Chondrocyte (in vitro differentiated cells): ENCODE measurements at places on chromosomes 11 and 22. TPM values are rescaled to one million over a fixed set of nuclear protein-coding genes. Genes with fewer than 3 reads are reported as not detected.

Gene TEX12
- total RNA-seq = 0.75 TPM in 1 of 3 replicates, not detected in the others

Gene OR52N1
- not detected in 3 replicates for total RNA-seq

Gene SYCE3
- total RNA-seq = not detected in 3 replicates

Gene ARAP1
- total RNA-seq = 45.3 to 67.4 TPM (median 48.1 TPM) in 3 replicates

Gene TRIM48
- not detected in 3 replicates for total RNA-seq

Gene TNNT3
- 0.51 to 1.3 TPM in 2 of 3 replicates, not detected in the other for total RNA-seq

Gene LDHAL6A
- not detected in 3 replicates for total RNA-seq

Gene CCDC87
- 0.23 to 0.32 TPM (median 0.27 TPM) in 3 replicates for total RNA-seq

Gene APOL3
- 2.3 to 5.9 TPM (median 3.4 TPM) in 3 replicates for total RNA-seq

Gene OR52E8
- total RNA-seq = not detected in 3 replicates

Gene DEUP1
- total RNA-seq = 0.15 TPM in 1 of 3 replicates, not detected in the others

Gene SLC5A1
- total RNA-seq = 0.23 TPM in 1 of 3 replicates, not detected in the others

Gene SERHL2
- total RNA-seq = 2.8 to 4.0 TPM (median 3.5 TPM) in 3 replicates

Gene PNPLA5
- total RNA-seq = not detected in 3 replicates

Gene MYO7A
- total RNA-seq = not detected in 3 replicates

Gene GPHA2
- total RNA-seq = not detected in 3 replicates

Gene PDE3B
- total RNA-seq = 0.31 to 0.47 TPM in 2 of 3 replicates, not detected in the other

Gene KRTAP5-10
- total RNA-seq = not detected in 3 replicates

Gene HSPB2
- 1.0 to 2.9 TPM (median 2.4 TPM) in 3 replicates for total RNA-seq
